ENCODE measurements at places on chromosomes 3 and 15.
A peak's percentile ranks its signal among the peaks of the same experiment; 100 is the strongest.

DNA sequence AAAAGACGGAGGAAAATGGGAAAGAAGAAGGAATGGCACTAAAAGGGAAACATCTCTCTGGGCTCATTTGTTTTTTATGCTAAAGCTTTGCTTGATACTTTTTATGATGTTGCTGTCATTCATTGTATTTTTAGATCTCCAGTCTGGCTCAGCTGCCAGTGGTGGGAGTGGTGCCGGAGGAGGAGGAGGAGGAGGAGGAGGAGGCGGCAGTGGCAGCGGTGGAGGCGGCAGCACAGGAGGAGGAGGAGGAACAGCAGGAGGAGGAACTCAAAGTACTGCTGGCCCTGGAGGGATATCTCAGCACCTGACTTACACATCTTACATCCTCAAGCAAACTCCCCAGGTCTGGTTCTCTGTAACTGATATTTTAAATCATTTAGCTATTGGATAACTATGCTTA lies 49.6 kb downstream of the MAP6D1 start:
- no peak for DNase-seq

DNA sequence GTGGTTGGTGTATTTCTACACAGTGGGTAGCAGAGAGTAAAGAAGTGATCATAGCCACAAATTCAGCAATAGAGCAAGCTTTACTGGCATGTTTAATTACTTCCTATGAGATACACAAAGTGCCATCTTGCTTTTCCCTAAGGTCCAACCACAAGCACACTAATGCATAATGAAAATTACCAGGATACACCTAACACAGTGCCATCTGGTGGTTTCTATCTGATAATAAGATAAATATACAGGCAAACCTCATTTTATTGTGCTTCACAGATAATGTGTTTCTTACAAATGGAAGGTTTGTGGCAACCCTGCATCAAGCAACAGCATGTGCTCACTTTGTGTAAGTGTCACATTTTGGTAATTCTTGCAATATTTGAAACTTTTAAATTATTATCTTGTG lies 223.0 kb downstream of the NSUN3 start:
- DNase-seq = peak; percentile 65

DNA sequence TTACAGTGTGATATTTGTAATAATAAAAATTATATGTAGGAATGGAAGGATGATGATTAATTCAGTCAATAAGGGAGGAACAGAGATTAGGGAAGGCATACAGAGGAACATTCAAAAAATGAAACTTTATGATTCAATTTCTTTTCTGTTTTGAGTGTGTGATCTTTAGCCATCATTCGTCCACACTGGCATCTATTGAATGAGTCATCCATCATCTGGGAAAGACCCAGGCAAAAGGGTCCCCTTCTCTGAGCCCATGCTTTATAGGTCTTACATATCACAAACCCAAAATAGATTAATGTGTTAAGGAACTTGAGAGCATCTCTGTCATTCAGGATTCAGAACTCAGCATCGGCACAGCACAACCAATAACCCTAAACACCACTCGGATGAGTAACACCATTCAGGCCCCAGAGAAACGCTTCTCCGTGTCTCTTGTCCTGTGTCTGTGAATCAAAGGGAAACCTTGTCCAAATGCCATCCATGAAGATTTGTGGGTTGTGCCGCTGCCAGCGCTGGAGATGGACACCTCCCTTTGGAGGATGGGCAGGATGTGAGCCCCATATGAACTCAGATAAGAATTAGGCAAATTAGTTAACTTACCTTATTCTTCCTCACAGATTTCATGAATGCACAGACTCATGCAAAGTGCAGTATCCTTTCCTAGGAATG lies 21.7 kb upstream of the TPM1 start:
- no peak for DNase-seq

- DNase-seq = no peak
These were observed 222.7 kb downstream of the EFHB start for GRCh38 chr3:19711160-19711782.

GRCh38 chr3:131303848-131304247 lies 77.7 kb upstream of the NUDT16 start:
- DNase-seq = peak; percentile 38

DNA sequence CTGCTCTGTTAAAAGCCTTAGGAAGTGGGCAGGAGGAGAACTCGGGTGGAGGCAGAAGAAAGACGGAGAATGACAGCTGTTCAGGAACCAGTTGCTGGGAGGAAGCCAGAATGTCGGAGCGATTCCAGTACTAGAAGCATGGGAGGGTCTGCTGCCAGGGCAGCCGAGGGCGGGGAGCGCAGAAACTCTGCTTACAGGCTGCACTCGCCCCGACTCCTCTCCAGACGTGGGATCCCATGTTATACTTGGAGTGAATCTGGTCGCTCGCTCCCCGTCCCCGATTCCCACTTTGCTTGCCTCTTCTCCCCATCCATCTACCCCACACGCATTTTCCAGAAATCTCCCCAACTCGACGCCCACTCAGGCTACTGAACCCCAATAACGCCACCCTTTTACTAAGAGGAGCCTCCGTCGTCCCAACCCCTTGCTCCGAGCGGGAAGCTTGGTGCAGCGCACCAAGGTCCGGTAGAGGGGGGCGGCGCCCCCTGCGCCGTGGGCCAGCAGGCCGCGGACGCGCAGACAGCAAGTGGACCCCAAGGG lies 665 bp downstream of the GATM start:
- no peak for DNase-seq
